ENCODE measurements at places on chromosomes 3 and 15. TPM values are rescaled to one million over a fixed set of nuclear protein-coding genes. Genes with fewer than 3 reads are reported as not detected.

DNA sequence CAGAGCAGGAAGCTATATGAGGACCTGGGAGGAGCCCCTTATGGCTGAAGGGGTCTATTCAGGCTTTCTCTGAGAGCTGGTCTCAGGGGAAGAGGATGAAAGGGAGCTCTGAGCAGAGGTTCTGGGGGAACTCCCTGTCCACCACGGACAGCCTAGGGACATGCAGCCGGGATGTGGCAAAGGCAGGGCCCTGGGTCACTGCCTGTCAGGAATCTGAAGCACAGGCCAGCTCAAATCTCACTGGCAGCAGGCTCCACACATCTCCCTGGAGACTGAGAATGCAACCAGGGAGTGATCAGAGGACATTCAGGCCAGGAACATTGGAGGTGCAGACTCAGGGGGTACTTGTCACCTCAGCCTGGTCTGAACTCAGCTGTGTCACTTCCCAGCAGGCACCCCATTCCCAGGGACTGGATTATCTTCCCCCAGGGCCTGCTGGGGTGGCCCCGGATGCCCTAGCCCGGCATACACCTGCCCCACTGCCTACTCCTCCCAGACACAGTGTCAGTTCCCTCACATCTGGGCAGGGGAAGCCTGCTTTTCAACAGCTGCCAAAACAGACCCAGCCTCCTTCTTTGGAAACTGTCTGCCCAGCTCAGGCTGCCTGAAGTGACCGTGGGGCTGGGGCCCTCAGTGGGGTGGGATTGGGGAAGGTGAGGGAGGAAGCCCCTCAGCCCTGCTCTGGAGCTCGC is 18.3 kb upstream of the SEMA3F start:
- no peaks in the 10 kb centered on the region for H3K27me3 ChIP-seq
- H3K4me3 ChIP-seq, result no peak overlapping the region
- H3K4me1 ChIP-seq, result no peaks in the 10 kb centered on the region
- no peak for DNase-seq
- H3K27ac ChIP-seq, result no peak overlapping the region

GRCh38 chr3:150333477-150333876 is 74.6 kb upstream of the TSC22D2 start:
- H3K27ac ChIP-seq, result no peak overlapping the region
- no peak for DNase-seq
- no peaks in the 10 kb centered on the region for H3K27me3 ChIP-seq
- no peak overlapping the region for H3K4me3 ChIP-seq

PCYT1A gene
- 43.2 TPM for total RNA-seq

CCR5 gene
- 1.7 TPM for total RNA-seq

PCOLCE2 gene
- 2.4 TPM for total RNA-seq

UQCRC1 gene
- 286 TPM for total RNA-seq

DNA sequence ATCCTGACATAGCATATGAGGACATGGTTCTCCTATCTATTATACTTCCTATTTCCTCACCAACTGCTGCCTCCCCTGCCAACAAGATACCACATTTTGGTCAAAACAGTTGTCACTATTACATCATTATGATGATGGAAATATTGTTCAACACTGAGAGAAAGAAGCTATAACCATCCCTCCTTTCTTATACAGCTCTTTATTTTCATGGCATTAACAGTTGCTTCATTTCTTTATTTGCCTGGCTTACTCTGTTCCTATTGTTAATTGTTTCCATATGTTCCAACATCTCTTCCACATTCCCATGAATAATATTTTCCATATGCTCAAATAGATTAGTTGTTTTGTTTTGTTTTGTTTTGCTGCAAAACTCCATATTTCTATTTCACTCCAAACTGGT is 40.8 kb upstream of the FILIP1L start:
- H3K27me3 ChIP-seq, result no peaks in the 10 kb centered on the region
- no peak for DNase-seq
- H3K27ac ChIP-seq, result no peak overlapping the region
- H3K4me3 ChIP-seq, result no peak overlapping the region
- peaks cover 6% of the 10 kb centered on the region for H3K4me1 ChIP-seq
- no peaks in the 10 kb centered on the region for H3K36me3 ChIP-seq

MYD88 gene
- total RNA-seq, result 29.6 TPM

- no peak overlapping the region for H3K27ac ChIP-seq
- no peaks in the 10 kb centered on the region for H3K36me3 ChIP-seq
- no peaks in the 10 kb centered on the region for H3K4me1 ChIP-seq
These were observed 14.2 kb downstream of the EIF4E3 start for GRCh38 chr3:71710906-71711494.

DNA sequence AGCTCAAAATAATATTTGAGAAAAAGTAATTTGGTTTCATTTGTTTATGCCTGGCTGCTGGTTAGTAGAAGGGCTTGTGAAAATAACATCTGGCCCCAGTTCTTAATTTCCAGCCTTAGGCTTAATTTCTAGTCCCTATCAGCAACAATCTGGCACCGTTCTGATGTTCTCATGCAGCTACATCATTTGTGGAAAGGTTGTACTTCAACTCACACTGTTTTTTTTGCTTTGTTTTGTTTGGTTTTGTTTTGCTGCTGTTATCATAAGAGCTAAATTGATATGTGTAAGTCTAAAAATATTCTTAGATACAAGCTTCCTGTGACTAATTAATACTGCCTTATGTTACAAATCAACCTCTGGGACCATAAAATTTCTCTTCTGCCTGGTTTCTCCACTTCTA is 8.9 kb downstream of the CPA3 start:
- no peak overlapping the region for H3K27ac ChIP-seq
- H3K4me3 ChIP-seq, result no peak overlapping the region
- H3K27me3 ChIP-seq, result no peaks in the 10 kb centered on the region
- DNase-seq, result no peak
- no peaks in the 10 kb centered on the region for H3K36me3 ChIP-seq
